Ascending aorta (tissue), 2 donors: ENCODE measurements at places on chromosomes 5 and 9. TPM values are rescaled to one million over a fixed set of nuclear protein-coding genes. Genes with fewer than 3 reads are reported as not detected.

DNA sequence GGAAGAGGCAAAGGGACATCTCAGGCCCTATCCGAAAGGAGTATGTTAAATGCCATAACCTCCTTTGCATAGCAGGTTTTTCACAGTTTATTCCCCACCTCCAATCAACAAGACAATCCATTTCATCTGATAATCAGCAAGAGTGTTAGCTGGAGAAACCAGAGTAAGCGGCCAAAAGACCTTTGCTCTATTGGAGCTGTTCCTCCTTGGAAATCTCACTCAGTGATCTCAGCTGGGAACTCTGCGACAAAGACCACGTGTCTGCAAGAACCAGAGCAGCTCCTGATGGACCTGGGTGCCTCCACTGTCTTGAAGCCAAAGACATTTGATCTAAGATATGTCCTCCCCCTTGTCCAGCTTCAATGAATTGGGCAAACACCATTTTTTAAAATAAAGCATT, 241.0 kb downstream of the SEC61B start:
- peaks cover 3% of the 10 kb centered on the region for H3K4me1 ChIP-seq
- H3K4me3 ChIP-seq: no peak overlapping the region
- H3K36me3 ChIP-seq: no peaks in the 10 kb centered on the region
- H3K27ac ChIP-seq: no peak overlapping the region

DNA sequence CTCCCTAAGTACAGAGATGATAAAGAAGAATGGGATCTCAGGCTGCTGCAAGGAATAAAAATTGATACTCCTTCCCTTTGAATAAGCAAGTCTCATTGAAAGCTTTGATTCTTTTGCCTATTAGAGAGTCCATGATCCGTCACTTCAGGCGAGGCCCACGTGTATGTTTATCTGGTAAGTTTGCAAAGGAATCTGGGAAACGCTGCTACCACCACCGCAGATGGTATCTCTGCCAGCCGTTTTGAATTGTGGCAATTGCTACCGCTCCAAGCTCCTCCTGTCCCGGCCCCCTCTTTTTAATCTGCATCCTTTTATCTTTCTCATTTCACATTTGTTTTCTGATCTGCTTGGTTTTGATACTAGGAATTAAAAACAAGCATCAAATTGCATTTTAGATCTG, 42.9 kb upstream of the GRIA1 start:
- no peak overlapping the region for H3K27ac ChIP-seq
- H3K27me3 ChIP-seq: no peaks in the 10 kb centered on the region
- peaks cover 12% of the 10 kb centered on the region for H3K4me1 ChIP-seq
- no peak for DNase-seq
- no peak overlapping the region for H3K4me3 ChIP-seq

- H3K36me3 ChIP-seq: no peaks in the 10 kb centered on the region
- no peaks in the 10 kb centered on the region for H3K27me3 ChIP-seq
- H3K4me1 ChIP-seq: no peaks in the 10 kb centered on the region
- no peak overlapping the region for H3K4me3 ChIP-seq
These were observed 172.3 kb downstream of the ATP10B start for GRCh38 chr5:160679567-160680309.

DNAI1 gene
- not detected for total RNA-seq

C5orf52 gene
- not detected for total RNA-seq

CDC20B gene
- total RNA-seq: not detected

GRCh38 chr5:161093100-161093499, 241.1 kb upstream of the ATP10B start:
- H3K27ac ChIP-seq: no peak overlapping the region
- no peak for DNase-seq
- H3K36me3 ChIP-seq: no peaks in the 10 kb centered on the region
- H3K4me3 ChIP-seq: no peak overlapping the region

DNA sequence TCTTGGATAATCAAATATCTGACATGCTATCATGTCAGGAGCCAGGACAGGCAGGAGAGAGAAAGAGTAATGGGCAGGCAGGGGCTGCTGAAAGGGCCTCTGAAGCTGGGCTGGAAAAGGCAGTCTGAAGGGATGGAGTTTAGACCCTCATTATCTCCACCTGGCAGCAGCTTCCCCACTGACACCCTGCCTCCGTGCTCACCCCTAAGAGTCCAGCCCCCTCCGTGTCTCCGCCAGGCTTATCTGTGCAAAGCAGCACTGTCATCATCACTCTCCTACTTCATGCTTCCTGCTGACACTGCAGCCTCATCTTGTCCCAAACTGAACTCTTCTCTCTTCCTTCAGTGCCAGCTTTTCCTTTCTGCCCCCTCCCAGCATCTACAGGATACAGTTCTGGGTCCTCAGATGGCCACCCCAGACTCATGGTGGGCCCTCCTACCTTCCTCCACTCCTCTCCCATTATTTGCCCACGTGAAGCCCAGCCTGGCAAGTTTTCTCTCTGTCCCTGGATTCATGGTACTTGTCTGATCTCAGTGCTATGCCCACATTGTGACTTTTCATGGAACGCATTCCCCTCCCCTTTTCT, 70.9 kb upstream of the KLF9 start:
- no peak overlapping the region for H3K4me3 ChIP-seq
- no peaks in the 10 kb centered on the region for H3K36me3 ChIP-seq
- peaks cover 14% of the 10 kb centered on the region for H3K4me1 ChIP-seq
- no peaks in the 10 kb centered on the region for H3K27me3 ChIP-seq
- no peak for DNase-seq

OSMR gene
- 52.4 TPM for total RNA-seq

GRCh38 chr9:95769473-95769872, 106.0 kb upstream of the ERCC6L2 start:
- no peaks in the 10 kb centered on the region for H3K27me3 ChIP-seq
- H3K4me1 ChIP-seq: peaks cover 12% of the 10 kb centered on the region
- H3K36me3 ChIP-seq: no peaks in the 10 kb centered on the region
- H3K27ac ChIP-seq: no peak overlapping the region
- DNase-seq: no peak
- no peak overlapping the region for H3K4me3 ChIP-seq

DNA sequence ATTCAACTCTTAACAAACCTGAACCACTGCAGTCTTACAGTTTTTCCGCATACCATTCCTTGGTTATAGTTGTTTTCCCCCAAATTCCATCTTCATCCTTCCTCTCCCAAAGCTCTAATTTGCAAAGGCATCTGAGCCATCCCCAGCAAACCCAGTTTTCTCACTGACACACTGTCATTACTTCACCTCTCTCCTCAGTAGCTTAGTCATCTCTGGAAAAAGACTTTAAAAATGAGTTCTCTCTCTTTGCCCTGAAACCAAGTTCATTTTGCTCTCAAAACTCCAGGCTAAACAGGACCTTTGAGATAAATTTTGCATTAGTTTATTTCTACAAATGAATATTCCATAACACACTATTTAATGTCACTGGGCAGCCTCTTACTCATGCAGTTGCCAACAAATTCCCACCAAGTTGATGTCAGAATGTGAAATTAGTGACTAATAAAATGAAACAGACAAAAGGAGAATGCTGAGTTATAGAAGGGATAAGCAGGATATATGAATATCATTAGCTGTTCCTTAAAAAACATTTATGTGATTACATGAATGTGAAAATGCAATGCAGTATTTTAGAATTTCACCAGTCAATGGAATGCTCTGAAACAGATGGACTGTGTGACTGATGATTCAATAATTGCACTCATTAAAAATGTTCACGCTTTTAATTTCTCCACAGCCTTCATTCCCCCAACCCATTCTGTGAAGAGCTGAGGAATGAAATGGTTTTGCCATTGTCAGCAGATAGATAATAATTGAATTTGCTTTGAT, 107.4 kb upstream of the DMAC1 start:
- no peak for DNase-seq
- no peak overlapping the region for H3K27ac ChIP-seq
- no peaks in the 10 kb centered on the region for H3K27me3 ChIP-seq
- H3K4me1 ChIP-seq: no peaks in the 10 kb centered on the region
- no peaks in the 10 kb centered on the region for H3K36me3 ChIP-seq

DNA sequence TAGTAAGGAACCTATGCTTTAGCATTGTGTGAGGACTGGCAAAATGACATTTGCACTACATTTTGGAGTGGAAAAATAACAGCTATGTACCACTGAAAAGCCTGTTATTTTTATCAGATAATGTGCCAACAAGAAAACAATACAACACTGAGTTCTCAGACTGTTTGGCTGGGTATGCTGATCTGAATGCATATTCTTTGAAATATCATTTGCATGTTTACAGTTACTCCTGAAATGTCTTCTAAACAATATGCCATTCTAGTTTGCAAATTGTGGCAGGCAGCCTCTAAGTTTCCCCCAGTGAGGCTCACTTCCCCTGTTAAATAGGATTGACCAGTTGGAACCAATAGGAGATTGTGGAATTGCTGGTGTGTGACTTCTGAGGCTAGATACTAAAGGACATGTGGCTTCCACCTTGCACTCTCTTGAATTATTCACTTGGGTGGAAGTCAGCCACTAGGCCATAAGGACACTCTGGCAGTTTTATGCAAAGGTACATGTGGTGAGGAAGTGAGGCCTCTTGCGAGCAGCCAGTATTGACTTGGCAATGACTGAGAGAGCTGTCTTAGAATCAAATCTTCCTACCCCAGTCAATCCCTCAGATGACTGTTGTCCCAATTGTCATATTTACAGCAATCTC, 250.4 kb upstream of the PCSK5 start:
- no peak for DNase-seq
- peak overlapping the region; percentile 26 for H3K27ac ChIP-seq
- no peaks in the 10 kb centered on the region for H3K36me3 ChIP-seq
- H3K27me3 ChIP-seq: no peaks in the 10 kb centered on the region

DNA sequence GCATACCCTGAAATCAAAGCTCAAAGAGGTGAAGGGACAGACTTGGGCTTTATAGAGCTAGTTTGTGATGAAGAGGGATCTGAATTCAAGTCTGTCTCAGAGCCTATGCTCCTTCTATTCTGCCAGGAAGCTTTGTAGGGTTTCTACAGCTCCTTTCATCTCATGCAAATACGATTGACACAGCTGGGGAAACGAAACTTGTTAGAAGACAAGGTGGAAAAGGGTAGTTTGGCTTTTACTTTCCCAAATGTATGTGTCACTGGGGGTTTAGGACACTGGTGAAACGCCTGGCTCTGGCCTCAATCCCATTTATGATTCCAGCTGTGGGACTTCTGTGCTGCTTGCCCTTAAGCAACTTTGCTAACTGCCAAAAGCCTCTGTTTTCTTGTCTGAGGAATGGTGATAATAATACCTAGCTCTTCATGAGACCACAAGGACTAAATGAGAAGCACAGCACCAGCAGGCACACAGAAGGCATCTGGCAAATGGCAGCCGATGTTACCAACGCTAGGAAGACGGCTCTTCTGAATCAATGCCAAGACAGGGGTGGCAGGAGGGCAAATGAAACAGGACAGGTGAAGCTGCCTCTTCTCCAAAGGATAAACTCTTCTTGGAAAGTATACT, 70.3 kb upstream of the EQTN start:
- no peak overlapping the region for H3K27ac ChIP-seq
- H3K4me3 ChIP-seq: no peak overlapping the region
- DNase-seq: no peak
- peaks cover 3% of the 10 kb centered on the region for H3K4me1 ChIP-seq

- no peak for DNase-seq
- no peaks in the 10 kb centered on the region for H3K27me3 ChIP-seq
- no peaks in the 10 kb centered on the region for H3K36me3 ChIP-seq
These were observed 133.8 kb downstream of the SPOCK1 start for GRCh38 chr5:137365126-137365865.

TMEM232 gene
- total RNA-seq: not detected

DNA sequence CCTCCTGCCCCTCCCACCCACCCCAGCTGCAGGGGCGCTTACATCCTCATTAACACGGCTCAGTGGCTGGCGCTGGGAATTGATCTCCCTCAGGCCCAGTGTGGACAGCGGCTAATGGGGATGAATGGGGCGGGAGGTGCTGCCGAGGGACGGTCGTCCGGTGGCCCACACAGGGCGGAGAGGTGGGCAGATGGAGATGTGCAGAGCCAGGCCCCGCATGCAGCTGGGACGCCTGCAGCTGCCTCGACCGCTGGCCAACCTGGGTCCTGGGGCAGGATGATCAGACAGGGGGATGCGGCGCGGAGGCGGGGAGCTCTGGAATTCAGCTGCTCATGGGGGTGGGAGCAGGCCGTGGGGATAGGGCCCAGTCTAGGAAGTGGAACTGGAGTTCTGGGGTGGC, 17.6 kb downstream of the TSPAN17 start:
- no peaks in the 10 kb centered on the region for H3K27me3 ChIP-seq
- H3K27ac ChIP-seq: no peak overlapping the region
- H3K4me3 ChIP-seq: no peak overlapping the region
- no peaks in the 10 kb centered on the region for H3K4me1 ChIP-seq
- no peaks in the 10 kb centered on the region for H3K36me3 ChIP-seq

- H3K27me3 ChIP-seq: no peaks in the 10 kb centered on the region
- no peak overlapping the region for H3K4me3 ChIP-seq
- H3K27ac ChIP-seq: no peak overlapping the region
- no peak for DNase-seq
- peaks cover 3% of the 10 kb centered on the region for H3K4me1 ChIP-seq
These were observed 4.5 kb upstream of the PLPP6 start for GRCh38 chr9:4657426-4658159.

IFNA13 gene
- total RNA-seq: not detected

- peaks cover 53% of the 10 kb centered on the region for H3K4me1 ChIP-seq
- no peak for DNase-seq
- H3K27ac ChIP-seq: peak overlapping the region; percentile 94
- no peaks in the 10 kb centered on the region for H3K36me3 ChIP-seq
These were observed 85.6 kb downstream of the DAB2IP start for GRCh38 chr9:121736934-121737462.

DNA sequence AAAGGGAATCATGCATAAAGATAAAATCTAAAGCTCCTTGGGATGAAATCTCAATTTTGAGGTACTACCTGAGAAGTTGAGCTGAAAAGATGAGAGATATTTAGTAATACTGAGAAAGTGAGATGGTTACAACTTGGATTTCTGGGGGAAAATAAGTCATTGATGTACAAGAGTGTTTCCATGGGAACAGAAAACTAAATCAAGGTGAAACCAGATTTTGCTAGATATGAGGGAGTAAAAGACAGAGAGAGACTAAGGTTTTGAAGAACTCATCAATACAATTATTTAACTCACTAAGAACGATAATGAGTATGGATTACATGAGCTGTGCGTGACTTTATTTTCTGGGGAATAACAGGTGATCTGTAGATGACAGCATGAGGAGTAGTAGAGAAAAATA, 10.2 kb upstream of the ST8SIA4 start:
- DNase-seq: no peak
- no peak overlapping the region for H3K4me3 ChIP-seq
- H3K36me3 ChIP-seq: no peaks in the 10 kb centered on the region
- no peaks in the 10 kb centered on the region for H3K4me1 ChIP-seq
- no peak overlapping the region for H3K27ac ChIP-seq

TMEM141 gene
- total RNA-seq: 10.9 TPM

CFAP157 gene
- not detected for total RNA-seq

GRCh38 chr5:51373880-51374523, 9.2 kb upstream of the ISL1 start:
- no peaks in the 10 kb centered on the region for H3K36me3 ChIP-seq
- H3K27ac ChIP-seq: no peak overlapping the region
- no peak for DNase-seq
- no peaks in the 10 kb centered on the region for H3K4me1 ChIP-seq
- no peak overlapping the region for H3K4me3 ChIP-seq

GHR gene
- 6.4 TPM for total RNA-seq
